Stimulated activated CD8-positive, alpha-beta memory T cell treated with anti-CD3 and anti-CD28 coated beads, Interleukin-4, amount 100 ng/mL, for 4 hours (primary cell): ENCODE measurements at places on chromosomes 2 and 18.

DNA sequence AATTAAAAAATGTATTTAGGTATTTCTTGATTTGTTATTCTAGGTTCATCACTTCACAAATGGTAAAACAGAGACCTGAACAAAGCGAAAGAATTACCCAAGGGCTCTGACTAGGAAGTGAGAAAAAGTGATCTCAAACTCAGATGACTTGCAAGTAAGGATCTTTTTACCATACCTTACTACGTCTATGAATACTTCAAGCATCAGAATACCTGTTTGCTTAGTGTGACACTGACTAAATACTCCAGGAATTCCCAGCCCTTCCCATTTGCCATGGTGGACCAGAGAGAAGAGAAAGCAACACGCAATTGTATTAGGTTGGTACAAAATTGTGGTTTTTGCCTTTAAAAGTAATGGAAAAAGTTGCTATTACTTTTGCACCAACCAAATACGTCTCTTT lies 35.8 kb upstream of the FIGN start:
- no peak for DNase-seq

- DNase-seq, result no peak
Measured at GRCh38 chr2:225104971-225105370, 62.7 kb upstream of the DOCK10 start.

GRCh38 chr18:9708434-9709303 lies 568 bp downstream of the RAB31 start:
- DNase-seq, result no peak

- no peak for DNase-seq
Measured at GRCh38 chr2:200820573-200821234, 9.0 kb downstream of the BZW1 start.

DNA sequence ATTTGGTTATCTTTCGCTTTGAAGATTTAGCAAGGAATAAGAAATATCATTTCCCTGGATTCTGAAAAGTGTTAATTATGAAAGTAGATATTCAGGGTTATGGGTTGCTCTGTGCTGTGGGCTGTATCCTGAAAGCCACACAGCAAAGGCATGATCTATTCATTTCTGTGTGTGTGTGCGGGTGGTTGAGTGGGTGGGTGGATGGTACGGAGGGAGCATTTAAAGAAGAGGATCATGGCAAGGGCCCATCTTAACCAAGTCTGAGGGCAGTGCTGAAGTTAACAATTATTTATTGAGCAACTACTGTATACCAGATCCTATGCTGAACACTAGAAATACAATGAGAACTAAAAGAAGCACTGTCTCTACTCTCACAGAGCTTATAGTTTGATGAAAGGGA lies 178.2 kb upstream of the ZEB2 start:
- no peak for DNase-seq

DNA sequence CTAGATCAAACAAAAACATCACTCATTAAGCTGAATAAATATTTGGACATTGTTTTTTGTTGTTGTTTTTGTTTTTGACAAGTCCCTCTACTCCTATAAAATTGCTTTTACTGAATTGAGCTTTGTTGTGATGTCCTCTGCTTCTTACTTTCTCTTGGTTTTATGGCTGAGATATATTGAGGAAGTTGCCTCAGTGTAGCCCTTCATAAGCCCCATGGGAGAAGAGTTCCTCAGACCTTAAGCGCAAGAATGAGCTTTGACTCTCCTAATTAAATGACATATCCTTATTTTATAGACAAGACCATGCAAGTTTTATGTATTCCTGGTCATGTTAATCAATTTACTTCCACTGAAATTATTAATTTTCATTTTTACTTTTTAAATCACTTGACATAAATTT lies 54.9 kb downstream of the CERKL start:
- no peak for DNase-seq

- DNase-seq, result no peak
Measured at GRCh38 chr2:157980020-157980419, 103.9 kb upstream of the ACVR1 start.

- no peak for DNase-seq
Measured at GRCh38 chr2:197932374-197932773, 128.0 kb downstream of the PLCL1 start.

DNA sequence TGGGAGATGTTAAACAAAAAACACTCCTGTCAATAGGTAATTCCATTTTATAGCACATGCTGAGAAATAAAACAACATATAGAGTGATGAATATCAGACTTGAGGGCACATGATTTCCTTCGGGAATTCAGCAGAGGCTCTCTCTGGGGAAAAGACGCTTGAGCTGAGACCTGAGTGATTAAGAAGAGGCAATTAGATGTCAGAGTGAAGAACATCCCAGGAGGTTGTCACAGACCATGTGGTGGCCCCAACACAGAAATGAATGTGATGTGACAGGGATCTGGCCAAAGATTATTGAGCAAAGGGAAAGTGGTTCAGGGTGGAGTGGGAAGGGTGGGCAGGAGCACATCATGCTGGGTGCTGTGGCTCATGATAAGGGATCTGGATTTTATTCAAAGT lies 254.7 kb downstream of the RAD51AP2 start:
- no peak for DNase-seq

- no peak for DNase-seq
Measured at GRCh38 chr2:199131876-199132275, 325.9 kb downstream of the SATB2 start.

DNA sequence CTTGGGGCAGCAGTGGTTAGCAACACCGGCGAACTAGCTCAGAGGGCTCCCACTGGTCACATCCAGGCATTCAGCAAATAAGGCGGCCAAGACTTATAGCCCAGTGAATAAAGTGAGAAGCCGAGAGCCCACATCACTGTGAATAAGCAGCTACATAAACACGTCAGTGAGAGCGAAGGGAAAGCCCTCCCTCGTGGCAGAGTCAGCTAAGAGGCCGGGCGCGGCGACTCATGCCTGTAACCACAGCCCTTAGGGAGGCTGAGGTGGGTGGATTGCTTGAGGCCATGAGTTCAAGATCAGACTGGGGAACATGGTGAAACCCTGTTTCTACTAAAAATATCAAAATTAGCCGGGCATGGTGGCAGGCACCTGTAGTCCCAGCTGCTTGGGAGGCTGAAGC lies 5.2 kb downstream of the D2HGDH start:
- DNase-seq, result no peak

- no peak for DNase-seq
Measured at GRCh38 chr2:109378682-109379081, 235.1 kb downstream of the SEPTIN10 start.

- no peak for DNase-seq
Measured at GRCh38 chr2:136125236-136125635, 7.3 kb upstream of the CXCR4 start.

DNA sequence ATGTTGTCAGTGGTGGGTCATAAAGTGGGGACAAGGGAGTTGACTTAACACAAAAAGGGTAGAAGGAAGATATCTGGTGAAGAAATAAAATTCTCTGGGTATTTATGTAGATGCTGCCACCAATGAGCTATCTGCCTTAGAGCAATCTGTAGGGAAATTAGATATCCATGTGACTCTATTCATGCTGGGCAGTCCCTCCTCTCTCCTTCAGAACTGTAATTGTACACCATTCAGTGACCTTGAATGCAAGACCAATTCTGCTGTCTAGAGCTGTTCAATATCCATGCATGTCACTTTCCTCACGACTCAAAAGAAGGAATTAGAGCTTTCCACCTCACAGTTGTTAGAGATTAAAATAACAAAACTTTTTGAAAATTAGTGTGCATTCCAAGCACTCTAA lies 28.6 kb upstream of the TDRD15 start:
- no peak for DNase-seq

- DNase-seq, result no peak
Measured at GRCh38 chr2:11941201-11942177, 195.1 kb downstream of the LPIN1 start.
